ENCODE measurements at places on chromosomes 6 and 20.

GRCh38 chr6:45655745-45656476 is 278.2 kb upstream of the SUPT3H start:
- DNase-seq, result no peak

DNA sequence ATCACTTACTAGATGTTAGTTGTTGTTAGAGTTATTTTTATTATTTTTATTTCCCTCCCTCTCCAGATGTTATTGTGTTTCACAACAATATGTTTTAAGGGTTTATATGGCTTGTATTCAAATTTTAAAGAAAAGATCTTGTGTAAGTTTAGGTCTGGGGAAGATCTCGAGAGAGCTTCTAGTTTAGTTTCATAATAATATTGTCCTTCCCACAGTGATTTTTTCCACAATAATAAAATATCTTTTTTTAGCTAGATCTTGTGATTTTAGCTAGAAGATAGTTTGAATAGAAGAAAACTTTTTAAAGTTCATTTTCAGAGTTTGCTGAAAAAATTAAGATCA is 55.0 kb downstream of the ADGRG6 start:
- no peak for DNase-seq

GRCh38 chr20:41364236-41364855 is 2.3 kb downstream of the EMILIN3 start:
- no peak for DNase-seq

DNA sequence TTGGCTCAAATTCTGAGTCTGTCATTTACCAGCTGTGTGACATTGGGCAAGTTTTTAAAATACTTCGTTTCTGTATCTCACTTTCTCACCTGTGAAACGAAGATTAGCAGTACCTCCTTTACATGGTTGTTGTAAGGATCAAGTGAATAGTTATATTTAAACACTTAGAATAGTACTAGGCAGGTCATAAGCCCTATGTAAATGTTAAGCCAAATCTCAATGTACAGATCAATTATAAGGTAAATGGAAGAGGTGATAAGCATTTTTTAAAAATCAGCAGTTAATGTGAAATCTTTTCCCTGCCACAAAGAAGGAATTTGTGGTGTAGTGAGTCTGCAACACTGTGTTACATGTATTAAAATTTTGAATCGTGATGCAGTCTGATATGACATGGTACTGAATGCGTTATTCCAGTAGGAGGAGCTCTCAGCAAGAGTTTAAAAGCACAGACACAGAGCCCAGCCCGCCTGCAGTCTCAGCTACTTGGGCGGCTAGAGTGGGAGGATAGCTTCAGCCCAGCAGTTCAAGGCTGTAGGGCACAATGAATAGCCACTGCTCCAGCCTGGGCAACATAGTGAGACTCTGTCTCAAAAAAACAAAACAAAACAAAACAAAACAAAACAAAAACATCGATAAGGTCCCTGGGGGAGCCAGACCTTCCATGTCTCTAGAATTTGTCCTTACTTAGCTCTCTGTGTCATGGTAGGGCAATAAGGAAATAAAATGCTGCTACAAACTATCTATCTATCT is 46.0 kb downstream of the GTF2H5 start:
- DNase-seq, result peak; percentile 34

GRCh38 chr6:111759836-111760785 is 113.1 kb downstream of the FYN start:
- no peak for DNase-seq

- DNase-seq, result no peak
Observed at GRCh38 chr6:34484899-34485298, 19.0 kb downstream of the PACSIN1 start.

DNA sequence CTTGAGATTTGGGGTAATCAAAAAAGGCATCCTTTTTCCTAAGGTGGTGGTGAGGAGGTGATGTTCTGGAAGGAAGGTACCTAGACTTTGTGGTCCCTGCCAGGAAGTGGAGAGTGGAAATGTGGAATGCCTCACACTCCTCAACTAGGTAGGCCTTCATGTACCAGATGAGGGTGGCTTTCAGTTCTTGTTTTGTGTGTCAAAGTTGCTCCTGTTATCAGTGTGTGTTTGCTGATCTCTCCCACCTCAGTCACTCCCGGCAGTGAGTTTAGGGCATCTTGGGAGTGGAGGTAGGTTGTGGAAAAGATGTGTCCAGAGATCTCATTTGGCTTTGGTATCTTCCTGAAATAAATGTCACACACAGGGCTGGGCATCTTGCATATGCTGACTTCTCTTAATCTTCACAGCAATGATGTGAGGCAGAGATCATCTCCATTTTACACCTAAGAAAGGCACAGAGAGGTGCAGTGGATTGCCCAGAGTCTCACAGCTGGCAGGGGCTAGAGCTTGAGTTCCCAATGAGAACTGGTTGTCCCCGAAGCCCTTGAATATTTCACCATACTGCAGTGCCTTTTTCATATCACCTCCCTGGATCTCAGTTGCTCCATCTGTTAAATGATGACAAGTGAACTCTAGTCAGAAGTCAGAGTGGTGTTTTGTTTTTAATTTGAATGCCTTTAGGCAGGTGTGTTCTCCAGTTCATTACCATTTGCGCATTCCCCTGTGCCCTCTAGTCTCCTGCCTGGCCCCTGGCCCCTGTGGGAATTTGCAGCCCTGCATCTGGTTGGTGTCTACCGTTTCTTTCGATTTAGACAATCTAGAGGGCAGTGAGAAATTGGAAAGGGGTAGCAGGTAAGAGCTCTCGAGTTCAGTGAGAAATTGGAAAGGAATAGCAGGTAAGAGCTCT is 2.9 kb downstream of the PKIG start:
- DNase-seq, result no peak

- DNase-seq, result no peak
Observed at GRCh38 chr20:44145131-44145775, 41.7 kb downstream of the JPH2 start.

GRCh38 chr6:54981647-54982046 is 135.1 kb downstream of the FAM83B start:
- DNase-seq, result no peak

DNA sequence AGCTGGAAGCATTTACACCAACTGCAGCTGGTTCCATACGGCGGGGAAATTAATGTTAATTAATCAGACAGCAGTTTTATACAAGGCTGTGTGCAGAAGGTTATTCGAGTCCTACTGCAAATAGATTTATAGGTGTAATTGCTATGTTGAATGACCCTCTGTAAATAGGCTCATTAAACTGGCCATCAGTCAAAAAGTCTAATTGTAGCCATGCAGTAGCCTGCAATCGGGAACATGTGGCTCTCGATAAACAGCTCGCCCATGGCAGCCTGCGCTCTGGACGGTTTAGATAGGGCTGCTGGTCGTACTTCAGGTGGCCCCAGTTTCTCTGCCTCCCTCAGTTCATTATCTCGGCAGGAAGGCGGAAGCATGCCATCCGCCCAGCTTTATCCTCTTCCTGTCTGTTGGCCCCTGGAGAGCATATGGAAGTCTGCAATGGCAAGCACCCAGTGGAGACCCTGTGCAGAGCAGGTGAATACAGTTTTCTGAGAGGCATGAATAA is 143.2 kb downstream of the MBOAT1 start:
- no peak for DNase-seq

GRCh38 chr6:12479881-12480280 is 189.7 kb downstream of the EDN1 start:
- no peak for DNase-seq

DNA sequence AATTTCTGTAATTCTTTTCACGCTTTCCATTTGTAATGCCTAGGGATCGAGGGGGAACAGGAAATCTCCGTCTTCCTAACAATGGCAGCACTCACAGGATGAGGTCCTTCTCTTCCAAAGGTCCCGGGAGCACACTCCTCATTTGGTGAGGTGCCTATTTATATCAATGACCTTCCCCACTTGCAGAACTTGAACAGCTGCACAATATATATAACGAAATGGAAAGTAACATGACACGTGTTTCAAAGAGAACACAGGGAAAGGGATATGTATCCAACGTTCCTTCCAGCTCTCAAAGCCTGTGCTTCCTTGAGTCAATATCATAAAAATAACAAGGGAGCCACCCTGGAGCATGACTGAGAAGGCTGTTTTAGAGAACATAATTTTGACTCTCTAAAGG is 78.6 kb upstream of the RBM24 start:
- DNase-seq, result no peak

DNA sequence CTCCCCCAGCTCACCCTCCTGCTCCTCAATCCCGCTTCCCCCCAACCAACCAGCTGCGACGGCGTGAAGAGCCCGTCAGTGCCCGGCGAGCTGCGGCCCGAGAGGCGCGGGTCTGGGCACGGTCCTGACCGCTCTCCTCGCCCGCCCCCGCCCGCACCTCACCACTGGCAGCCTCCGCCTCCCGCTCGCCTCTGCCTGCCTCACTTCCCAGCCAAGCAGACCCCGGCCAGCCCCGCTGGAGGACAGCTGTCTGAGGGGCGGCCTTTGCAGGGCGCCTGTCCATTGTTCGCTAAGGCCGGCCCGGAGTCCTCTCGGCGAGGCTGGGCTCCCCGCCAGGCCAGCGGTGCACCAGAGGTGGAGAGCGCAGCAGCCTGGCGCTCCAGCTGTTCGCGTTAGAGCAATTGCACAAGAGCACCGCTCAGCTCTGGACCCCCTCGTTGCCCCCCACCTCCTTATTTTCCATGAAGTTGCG is 1.3 kb downstream of the SOBP start:
- DNase-seq, result peak; percentile 36

DNA sequence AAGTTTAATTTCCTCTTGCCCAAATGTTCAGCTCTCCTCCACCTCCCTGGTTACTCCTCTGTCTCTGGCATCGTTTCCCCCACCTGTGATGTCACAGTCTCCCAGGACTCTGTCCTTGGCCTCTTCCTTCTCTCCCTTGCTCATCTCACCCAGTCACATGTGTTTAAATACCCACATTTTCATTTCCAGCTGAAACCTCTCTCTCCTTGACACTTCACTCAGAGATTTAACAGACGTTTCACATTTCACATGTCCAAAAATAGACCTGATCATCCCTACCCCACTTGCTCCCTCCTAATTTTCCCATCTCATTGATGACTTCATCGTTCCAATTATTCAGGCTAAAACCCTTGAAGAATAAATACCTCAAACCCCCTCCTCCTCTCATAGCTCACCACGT is 604.1 kb upstream of the JAG1 start:
- no peak for DNase-seq

- DNase-seq, result no peak
Observed at GRCh38 chr20:13671916-13672378, 33.2 kb upstream of the TASP1 start.

All from posterior cingulate gyrus (tissue), 11 donors.